Naive thymus-derived CD8-positive, alpha-beta T cell (primary cell): ENCODE measurements at places on chromosomes 4 and X.

- no peak for DNase-seq
- no peak overlapping the region for H3K27ac ChIP-seq
- H3K4me1 ChIP-seq: no peaks in the 10 kb centered on the region
- H3K4me3 ChIP-seq: no peak overlapping the region
- no peaks in the 10 kb centered on the region for H3K27me3 ChIP-seq
Observed at GRCh38 chr4:46793036-46793435, 116.0 kb downstream of the COX7B2 start.

- H3K27me3 ChIP-seq: no peaks in the 10 kb centered on the region
- no peak for DNase-seq
Observed at GRCh38 chr4:17762726-17763125, 18.7 kb downstream of the FAM184B start.

DNA sequence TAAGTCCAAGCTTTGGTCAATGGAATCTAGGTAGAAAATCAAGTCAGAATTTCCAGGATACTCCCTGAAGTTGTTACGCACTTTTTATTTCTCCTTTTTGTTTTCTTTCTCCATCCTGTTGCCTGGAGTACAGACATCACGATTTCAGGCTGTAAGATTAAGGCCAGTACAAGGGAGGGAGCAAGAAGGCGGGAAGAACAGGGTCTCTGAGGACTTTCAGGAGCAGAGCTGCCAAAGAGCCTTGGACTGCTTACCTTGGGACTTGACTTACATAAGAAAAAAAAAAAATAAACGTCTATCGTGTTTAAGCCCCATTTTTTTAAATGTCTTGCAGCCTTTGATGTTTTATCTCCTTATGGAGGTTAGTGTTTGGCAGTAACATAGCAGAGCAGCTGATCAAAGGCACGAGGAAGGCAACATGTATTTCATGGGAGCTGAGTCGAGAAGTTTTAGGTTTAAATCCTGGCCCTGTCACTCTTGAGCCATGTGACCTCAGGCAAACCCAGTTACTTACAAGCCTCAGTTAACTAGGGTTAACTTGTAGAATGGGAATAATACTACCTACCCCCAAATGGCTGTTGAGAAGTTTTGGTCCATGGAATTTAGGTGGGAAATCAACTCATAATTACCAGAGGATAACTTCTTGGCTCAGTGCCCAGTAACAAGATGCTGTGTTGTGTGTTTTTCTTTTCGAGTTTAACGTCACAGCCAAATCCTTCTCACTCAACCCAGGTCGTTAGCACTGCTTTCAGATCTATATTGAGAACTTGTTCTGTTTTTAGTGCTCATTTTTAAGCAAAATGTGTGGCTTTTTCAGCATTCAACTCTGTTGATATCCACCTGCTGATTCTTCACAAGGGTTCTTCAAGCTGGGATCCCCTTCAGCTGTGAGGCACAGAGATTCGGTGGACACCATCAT, 106.8 kb downstream of the CLNK start:
- H3K27me3 ChIP-seq: peaks cover 20% of the 10 kb centered on the region
- H3K4me1 ChIP-seq: no peaks in the 10 kb centered on the region
- H3K27ac ChIP-seq: no peak overlapping the region

DNA sequence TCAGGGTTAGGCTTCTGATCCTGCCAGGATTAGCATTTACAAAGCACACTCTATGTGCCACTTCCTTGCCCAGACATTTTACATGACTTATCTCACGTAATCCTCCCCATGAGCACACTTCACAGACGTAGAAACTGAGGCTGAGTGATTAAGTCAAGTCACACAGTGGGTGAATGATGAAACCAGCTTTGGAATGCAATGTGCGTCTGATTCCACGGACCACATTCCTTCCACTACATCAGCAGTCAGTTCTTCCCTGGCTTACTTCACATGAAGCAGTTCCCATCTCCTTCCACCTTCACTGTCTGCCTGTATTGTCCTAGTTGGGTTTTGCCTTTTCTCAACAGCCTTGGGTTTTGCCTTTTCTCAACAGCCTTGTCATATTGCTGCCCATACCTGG, 134.3 kb upstream of the PPARGC1A start:
- no peaks in the 10 kb centered on the region for H3K36me3 ChIP-seq
- no peak for DNase-seq
- H3K4me3 ChIP-seq: no peak overlapping the region
- H3K4me1 ChIP-seq: no peaks in the 10 kb centered on the region
- H3K27ac ChIP-seq: no peak overlapping the region

- H3K27me3 ChIP-seq: no peaks in the 10 kb centered on the region
- DNase-seq: no peak
- H3K27ac ChIP-seq: no peak overlapping the region
- no peak overlapping the region for H3K4me3 ChIP-seq
Observed at GRCh38 chr4:2071912-2072867, 13.1 kb downstream of the NAT8L start.

DNA sequence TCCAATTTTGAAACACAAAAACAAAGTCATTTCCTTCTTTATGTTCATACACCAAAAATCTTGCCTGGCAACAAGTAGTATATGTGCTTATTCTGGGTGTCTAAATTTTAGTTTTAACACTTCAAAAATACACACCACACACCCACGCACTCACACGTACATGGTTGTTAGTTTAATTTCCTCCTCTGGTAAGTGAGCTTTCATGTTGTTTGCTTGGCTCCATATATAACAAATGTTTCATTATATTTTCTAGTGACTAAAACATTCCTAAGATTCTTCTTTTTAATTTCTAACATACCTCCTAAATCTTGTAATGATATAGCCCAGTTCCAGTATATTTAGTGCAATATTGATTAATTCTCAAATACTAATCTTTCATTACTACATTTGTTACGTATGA, 80.9 kb downstream of the PRDM5 start:
- no peaks in the 10 kb centered on the region for H3K36me3 ChIP-seq
- DNase-seq: no peak
- H3K4me1 ChIP-seq: peaks cover 9% of the 10 kb centered on the region
- no peak overlapping the region for H3K4me3 ChIP-seq
- no peak overlapping the region for H3K27ac ChIP-seq
- H3K27me3 ChIP-seq: no peaks in the 10 kb centered on the region

- no peaks in the 10 kb centered on the region for H3K27me3 ChIP-seq
- no peak for DNase-seq
- peaks cover 2% of the 10 kb centered on the region for H3K4me1 ChIP-seq
- H3K27ac ChIP-seq: no peak overlapping the region
Observed at GRCh38 chr4:117740736-117741135, 293.6 kb upstream of the NDST3 start.

DNA sequence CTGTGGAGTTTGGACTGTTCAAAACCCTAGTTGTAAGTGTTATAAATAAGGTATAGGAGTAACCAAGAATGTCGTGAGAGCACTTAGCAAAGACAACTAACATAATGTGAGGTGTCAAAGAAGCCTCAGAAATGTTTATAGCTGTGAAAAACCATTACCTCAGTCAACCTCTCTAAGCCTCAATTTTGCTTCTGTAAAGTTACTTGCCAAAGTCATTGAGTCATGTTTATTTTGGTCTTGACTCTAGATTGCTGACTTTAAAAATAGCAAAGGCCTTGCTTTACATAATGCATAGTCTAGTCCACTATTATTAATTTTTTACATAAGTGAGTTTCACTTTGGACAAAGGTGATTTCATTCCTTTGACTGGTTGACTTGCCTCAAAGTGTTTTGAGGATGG, 257.6 kb upstream of the CXXC4 start:
- no peaks in the 10 kb centered on the region for H3K4me1 ChIP-seq
- H3K36me3 ChIP-seq: no peaks in the 10 kb centered on the region
- no peak overlapping the region for H3K4me3 ChIP-seq
- H3K27me3 ChIP-seq: no peaks in the 10 kb centered on the region
- no peak for DNase-seq
